BJ (cell line): ENCODE measurements at places on chromosomes 6 and 20.

DNA sequence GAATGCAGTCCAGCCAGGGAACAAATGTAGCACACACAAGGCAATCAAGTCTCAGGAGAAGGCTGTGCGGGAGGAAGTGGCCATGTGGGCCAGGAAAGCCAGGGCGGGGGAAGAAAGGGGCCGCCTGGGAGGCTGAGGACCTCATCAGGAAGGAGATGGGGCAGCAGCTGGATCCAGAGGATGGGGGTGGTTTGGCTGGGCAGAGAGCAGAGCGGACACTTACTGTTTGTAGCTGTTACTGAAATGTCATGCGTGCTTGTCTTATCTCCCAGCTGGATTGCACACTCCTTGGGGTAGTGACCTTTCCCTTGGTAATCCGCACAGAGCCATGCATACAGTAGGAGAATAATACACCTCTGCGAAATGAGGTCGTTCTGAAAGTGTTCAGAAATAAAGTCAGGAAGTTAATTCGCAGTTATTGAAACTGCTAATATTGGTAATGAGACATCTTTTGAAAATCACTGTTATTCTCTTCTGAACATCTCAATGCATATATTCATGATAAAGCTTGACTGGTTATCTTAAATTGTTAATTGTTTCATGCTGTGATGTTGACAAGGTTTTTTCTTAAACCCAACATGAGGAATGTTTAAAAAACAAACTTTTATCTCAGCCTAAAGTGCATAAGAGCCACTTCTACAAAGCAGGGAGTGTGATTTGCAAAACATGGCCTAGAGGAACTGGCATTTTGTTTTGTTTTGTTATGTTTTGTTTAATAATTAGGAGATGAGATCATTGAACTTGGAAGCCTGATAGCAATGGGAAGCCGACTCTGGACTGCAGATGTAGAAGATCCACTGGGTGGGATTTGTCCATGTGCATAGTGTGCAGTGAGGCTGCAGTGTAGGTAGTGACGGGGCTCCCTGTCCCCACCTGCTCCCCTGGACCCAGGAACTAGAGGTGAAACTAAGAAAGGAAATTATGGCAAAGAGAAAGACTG is 18.0 kb upstream of the MAP3K4 start:
- DNase-seq, result peak; percentile 27

DNA sequence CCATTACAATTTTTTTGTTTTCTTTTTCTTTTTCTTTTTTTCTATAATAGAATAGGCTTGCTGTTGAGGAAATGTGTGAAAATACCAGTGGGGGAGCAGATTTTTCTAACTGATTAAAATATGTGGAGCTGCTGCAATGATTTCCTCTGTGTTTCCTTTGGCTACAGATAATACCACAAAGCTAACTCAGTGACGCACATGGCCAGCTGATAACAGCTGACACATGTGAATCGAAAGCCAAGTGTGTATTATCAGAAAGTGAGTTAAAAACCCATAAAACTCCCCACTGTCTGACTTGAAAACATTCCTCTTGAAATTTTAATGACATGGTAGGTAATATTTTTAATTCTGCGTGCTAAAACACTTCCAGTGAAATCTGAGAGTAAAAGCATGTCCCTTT is 70.8 kb upstream of the AHI1 start:
- DNase-seq, result peak; percentile 32

- no peak for DNase-seq
Observed at GRCh38 chr6:31651602-31652191, 764 bp downstream of the BAG6 start.

GRCh38 chr6:4023240-4023639 is 55.7 kb downstream of the FAM217A start:
- no peak for DNase-seq

DNA sequence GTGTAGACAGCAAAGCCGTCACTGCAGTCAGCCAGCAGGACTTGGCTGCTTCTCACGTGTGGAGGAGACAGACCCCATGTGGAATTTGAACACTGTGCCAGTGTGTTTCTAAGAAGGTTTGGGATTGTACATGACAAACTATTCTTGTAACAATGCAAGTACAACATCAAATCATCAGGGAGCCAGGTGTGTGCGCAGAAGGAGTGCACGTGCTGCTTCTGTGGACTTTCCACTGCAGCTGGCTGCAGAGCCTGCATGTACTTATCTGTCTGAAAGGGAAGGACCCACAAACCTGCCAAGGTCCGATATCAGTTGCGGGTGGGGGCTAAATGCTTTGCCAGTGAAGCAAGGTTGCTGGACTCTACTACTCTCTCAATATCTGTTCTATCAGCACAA is 211.6 kb downstream of the WDR27 start:
- DNase-seq, result no peak

DNA sequence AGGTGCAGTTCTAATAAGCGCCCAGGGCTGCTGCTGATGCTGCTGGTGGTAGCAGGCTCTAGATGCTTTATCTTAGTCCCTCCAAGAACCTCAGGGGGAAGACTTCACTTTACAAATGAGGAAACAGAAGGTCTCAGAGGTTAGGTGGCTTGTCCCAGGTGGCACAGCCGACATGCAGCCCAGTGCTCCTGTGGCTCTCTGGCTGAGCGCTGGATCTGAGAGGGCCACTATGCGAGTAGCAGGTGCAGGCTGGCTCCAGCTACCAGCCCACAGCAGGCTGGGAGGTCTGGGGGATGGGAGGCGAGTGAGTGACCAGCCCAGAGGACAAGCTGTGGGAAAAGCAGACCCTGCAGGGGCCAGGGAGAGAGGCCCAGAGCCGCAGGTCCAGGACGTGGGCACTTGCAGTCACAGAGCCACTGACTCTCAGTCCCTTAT is 90.9 kb downstream of the PRND start:
- no peak for DNase-seq

- DNase-seq, result peak; percentile 31
Observed at GRCh38 chr6:28648035-28648877, 122.6 kb downstream of the GPX5 start.

- no peak for DNase-seq
Observed at GRCh38 chr6:30047220-30047619, 13.8 kb upstream of the POLR1H start.

- no peak for DNase-seq
Observed at GRCh38 chr6:50837589-50838445, 19.1 kb downstream of the TFAP2B start.

- DNase-seq, result no peak
Observed at GRCh38 chr6:33161354-33162331, 30.6 kb downstream of the COL11A2 start.

DNA sequence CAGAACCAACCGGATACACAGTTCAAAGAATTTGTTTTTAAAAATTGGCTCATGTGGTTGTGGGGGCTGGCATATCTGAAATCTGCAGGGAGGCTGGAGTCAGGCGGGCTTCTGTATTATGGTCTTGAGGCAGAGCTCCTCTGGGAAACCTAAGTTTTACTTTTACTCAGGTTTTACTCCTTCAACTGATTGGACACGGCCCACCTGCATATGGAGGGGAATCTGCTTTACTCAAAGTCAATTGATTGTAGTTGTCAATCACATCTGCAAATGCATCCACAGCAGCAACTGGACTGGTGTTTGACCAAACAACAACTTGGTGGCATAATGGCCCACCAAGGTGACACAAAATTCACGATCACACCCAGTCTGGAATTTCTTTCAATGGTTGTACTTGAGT is 103.4 kb downstream of the ERMARD start:
- DNase-seq, result no peak

DNA sequence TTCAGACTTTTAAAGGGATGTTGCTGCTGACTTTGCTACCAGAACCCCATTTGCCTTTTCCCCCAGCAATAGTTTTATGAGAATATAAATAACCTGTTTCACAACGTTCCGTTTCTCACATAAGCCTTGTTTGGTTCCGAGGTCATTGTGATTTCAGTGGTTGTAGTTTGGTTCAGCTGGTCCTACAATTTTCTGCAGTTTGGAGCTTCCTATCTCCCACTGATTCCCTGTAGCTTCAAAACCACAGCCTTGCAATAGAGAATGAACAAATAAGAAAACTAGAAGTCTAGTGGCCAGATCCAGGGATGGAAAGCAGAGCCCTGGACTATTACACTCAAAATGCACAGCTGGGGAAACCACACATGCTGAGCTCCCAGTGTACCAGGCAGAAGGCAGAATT is 24.1 kb upstream of the SH3BGRL2 start:
- peak; percentile 43 for DNase-seq

DNA sequence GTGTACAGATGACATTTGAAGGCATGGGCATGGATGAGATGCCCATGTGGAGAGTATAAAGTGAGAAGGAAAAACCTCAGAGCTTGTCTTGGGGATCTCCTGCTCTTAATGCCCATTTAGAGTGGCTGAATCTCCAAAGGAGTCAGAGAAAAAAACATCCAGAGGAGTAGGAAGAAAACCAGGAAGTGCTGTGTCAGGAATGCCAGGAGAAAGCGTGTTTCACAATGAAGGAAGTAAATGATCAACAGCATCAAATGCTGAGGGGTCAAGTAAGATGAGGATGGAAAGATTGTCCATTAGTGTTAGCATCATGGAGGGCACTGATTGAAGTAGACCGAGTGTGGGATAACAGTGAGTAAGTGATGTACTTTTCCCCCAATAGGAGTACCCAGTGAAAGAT is 56.1 kb downstream of the FIG4 start:
- no peak for DNase-seq

DNA sequence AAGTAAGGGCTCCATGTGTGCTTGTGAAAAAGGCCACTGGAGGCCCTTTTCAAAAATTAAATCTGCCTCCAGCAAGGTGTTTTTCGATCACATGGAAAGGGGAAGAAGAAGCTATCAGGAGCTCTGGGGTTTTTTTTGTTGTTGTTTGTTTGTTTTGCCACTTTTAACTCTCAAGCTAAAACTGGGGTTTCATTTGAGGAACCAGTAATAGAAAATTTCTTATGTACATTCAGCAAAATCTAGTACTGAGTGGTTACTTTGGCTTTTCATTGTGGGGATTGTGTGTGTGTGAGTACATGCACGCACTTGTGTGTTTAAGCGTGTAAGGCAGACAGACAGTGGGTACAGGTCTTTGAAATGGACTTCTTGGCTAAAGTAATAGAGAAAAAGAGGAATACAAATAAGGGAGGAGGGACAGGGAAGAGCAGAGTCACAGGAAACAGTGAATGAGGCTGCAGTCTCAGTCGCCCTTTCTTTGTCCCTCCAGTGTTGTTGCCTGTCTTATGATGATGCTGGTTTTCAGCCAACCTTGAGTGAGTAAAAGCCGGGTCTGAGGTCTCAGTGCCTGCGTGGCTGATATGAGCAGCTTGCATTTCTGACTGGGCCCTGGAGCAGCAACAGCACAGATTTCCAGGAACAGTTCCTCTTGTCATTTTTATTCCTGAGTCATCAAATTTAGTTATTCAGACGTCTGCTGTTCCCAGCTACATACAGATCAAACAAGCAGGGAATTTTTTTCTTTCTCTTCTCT is 26.2 kb downstream of the SLC16A10 start:
- no peak for DNase-seq

GRCh38 chr6:38216451-38216850 is 396.9 kb downstream of the ZFAND3 start:
- no peak for DNase-seq

GRCh38 chr6:156657296-156657695 is 119.9 kb upstream of the ARID1B start:
- no peak for DNase-seq

DNA sequence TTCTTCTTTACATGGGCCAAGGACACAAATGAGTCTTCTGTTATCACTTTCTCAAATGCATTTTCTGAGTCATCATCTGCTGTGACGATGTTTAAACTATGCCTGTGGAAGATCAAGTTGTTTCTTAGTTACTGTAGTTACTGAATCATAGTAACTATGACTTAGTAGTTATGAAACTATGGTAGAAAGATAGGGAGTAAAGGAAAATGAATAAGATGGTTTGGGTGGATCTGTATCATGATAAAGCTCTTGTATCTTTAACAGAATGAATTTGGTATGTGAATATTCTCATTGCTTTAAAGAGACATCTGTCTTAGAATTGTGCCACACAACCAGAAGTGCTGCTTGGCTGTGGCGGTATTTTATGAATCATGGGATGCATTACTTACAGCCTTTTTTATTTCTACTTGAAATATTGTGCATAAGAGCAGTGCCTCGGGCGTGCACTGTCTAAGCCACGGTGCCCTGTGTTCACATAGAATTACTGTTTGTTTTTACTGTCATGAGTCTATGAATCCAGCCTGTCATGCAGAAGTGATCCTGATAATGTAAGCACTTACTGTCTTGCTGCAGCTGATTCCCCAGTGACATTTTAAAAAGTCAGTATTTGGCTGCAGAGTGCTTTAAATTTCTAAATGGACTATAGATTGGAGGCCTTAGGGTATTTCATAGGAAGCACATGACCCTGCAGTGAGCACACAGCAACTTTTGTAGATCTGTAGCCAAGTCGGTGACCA is 215.2 kb downstream of the TMEM242 start:
- DNase-seq, result peak; percentile 89

- no peak for DNase-seq
Observed at GRCh38 chr6:157221817-157222175, 101.5 kb downstream of the TMEM242 start.

GRCh38 chr6:11460837-11461661 is 76.5 kb upstream of the TMEM170B start:
- peak; percentile 25 for DNase-seq
